ENCODE measurements at places on chromosomes 13 and 19.

GRCh38 chr19:6813659-6814058 is 41.2 kb downstream of the VAV1 start:
- no peaks in the 10 kb centered on the region for H3K36me3 ChIP-seq
- H3K4me3 ChIP-seq: no peak overlapping the region
- no peaks in the 10 kb centered on the region for H3K4me1 ChIP-seq

GRCh38 chr19:17570791-17571190 is 15.3 kb downstream of the COLGALT1 start:
- no peaks in the 10 kb centered on the region for H3K27me3 ChIP-seq
- peaks cover 61% of the 10 kb centered on the region for H3K36me3 ChIP-seq
- peaks cover 1% of the 10 kb centered on the region for H3K4me1 ChIP-seq
- H3K27ac ChIP-seq: no peak overlapping the region
- H3K4me3 ChIP-seq: no peak overlapping the region

- peak overlapping the region; percentile 31 for H3K27ac ChIP-seq
- no peak overlapping the region for H3K4me3 ChIP-seq
- no peak for DNase-seq
- H3K36me3 ChIP-seq: no peaks in the 10 kb centered on the region
- no peaks in the 10 kb centered on the region for H3K27me3 ChIP-seq
- H3K4me1 ChIP-seq: no peaks in the 10 kb centered on the region
Measured at GRCh38 chr19:53007606-53008005, 6.1 kb upstream of the ERVV-1 start.

- H3K27ac ChIP-seq: no peak overlapping the region
- no peak for DNase-seq
- H3K4me3 ChIP-seq: no peak overlapping the region
- no peaks in the 10 kb centered on the region for H3K4me1 ChIP-seq
Measured at GRCh38 chr19:14021474-14021873, 6.5 kb upstream of the RLN3 start.

GRCh38 chr13:113967729-113968462 is 6.0 kb downstream of the C13orf46 start:
- H3K4me1 ChIP-seq: peaks cover 17% of the 10 kb centered on the region
- no peak overlapping the region for H3K27ac ChIP-seq
- H3K4me3 ChIP-seq: no peak overlapping the region
- H3K36me3 ChIP-seq: no peaks in the 10 kb centered on the region
- DNase-seq: no peak

DNA sequence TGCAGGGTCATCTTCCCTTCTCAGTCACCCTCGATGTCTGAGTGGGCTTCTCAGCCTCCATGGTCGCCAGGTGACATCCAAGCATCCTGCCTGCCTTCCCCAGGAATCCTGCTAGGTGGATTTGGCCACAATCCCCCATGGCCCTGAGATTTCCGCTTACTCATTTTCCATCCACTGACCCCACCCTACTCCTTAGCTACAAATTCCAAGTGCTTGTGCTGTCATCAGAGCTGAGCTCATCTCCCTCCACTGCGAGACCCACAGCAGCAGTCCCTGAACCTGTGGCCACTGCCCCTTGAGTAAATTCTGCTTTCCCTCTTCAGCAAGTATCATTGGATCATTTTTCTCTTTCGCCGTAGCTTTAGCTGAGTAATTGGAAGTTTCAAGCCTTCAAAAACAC is 90.5 kb upstream of the ANKRD10 start:
- H3K4me1 ChIP-seq: peaks cover 33% of the 10 kb centered on the region
- no peak for DNase-seq
- peak overlapping the region; percentile 79 for H3K27ac ChIP-seq
- H3K36me3 ChIP-seq: no peaks in the 10 kb centered on the region

DNA sequence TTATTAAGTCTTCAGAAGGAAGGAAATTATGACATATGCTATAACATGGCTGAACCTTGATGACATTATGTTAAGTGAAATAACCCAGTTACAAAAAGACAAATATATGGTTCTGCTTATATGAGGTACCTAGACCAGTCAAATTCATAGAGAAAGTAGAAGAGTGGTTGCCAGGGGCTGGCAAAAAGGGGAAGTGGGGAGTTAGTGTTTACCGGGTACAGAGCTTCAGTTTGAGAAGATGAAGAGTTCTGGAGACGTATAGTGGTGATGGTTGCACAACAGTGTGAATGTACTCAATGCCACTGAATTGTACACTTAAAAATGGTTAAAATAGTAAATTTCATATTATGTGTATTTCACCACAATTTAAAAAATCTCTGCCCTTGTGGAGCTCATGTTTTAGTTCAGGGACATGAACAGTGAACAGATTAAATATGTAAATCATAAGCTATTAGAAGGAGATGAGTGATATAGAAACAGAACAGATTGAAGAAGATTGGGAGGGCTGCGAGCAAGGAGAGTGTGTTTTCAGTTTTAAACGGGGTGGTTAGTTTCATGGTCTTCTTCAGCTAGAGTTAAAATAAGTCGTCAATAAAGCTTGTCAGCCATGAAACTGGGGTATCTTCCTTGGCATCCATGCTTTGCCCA is 355.2 kb downstream of the KCNRG start:
- H3K27me3 ChIP-seq: no peaks in the 10 kb centered on the region
- no peak overlapping the region for H3K27ac ChIP-seq
- H3K4me3 ChIP-seq: no peak overlapping the region
- no peaks in the 10 kb centered on the region for H3K36me3 ChIP-seq
- DNase-seq: no peak
- no peaks in the 10 kb centered on the region for H3K4me1 ChIP-seq

GRCh38 chr13:40064154-40065097 is 409.0 kb downstream of the COG6 start:
- no peak overlapping the region for H3K27ac ChIP-seq
- no peaks in the 10 kb centered on the region for H3K27me3 ChIP-seq
- no peaks in the 10 kb centered on the region for H3K36me3 ChIP-seq

- H3K4me1 ChIP-seq: peaks cover 58% of the 10 kb centered on the region
- H3K27me3 ChIP-seq: no peaks in the 10 kb centered on the region
- H3K27ac ChIP-seq: peak overlapping the region; percentile 99
Measured at GRCh38 chr13:49998714-49999624, 2.1 kb downstream of the TRIM13 start.

DNA sequence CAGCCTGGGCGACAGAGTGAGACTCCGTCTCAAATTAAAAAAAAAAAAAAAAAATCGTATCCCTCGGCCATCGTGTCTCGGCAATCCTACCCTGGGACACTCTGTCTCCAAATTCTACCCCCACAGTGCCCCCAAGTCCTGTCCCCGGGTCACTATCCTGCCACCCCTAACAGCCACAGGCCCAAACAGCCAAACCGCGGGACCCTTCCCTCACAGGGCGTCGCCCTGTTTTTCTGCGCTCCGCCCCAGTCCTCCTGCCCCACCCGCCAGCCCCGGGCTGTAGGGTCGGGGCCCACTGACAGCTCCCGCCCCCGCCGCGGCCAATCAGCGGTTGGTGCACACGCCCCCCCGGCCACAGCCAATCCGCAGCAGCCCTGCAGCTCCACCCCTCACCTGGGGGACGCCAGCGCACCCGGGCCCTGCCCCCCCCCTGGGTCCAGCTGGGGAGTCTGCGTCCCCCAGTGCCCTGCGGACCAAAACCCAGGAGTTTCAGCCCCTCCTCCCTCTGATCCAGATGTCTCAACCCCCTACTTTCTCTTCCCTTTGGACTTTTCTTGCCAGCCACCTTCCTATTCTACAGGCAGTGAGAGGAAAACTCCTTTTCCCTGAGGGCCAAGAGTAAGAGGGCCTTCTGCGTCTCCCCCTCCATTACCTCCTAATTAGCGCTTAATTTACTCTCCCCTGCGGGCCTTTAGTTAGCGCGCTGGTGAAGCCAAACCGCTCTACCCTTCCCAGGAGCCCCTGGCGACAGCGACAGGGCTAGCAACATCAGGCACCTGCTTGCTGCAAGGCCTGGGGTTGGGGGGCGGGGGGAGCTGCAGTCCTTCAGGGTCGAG is 1.5 kb upstream of the BCAT2 start:
- H3K36me3 ChIP-seq: no peaks in the 10 kb centered on the region
- H3K27ac ChIP-seq: peak overlapping the region; percentile 93
- peaks cover 38% of the 10 kb centered on the region for H3K4me1 ChIP-seq
- peak; percentile 86 for DNase-seq

- H3K4me1 ChIP-seq: no peaks in the 10 kb centered on the region
- H3K27me3 ChIP-seq: no peaks in the 10 kb centered on the region
- H3K36me3 ChIP-seq: no peaks in the 10 kb centered on the region
- H3K27ac ChIP-seq: no peak overlapping the region
- DNase-seq: no peak
Measured at GRCh38 chr13:93216122-93216521, 10.5 kb upstream of the GPC6 start.

- no peaks in the 10 kb centered on the region for H3K4me1 ChIP-seq
- no peak for DNase-seq
- H3K27ac ChIP-seq: no peak overlapping the region
Measured at GRCh38 chr13:24232037-24232436, 71.5 kb downstream of the SPATA13 start.

DNA sequence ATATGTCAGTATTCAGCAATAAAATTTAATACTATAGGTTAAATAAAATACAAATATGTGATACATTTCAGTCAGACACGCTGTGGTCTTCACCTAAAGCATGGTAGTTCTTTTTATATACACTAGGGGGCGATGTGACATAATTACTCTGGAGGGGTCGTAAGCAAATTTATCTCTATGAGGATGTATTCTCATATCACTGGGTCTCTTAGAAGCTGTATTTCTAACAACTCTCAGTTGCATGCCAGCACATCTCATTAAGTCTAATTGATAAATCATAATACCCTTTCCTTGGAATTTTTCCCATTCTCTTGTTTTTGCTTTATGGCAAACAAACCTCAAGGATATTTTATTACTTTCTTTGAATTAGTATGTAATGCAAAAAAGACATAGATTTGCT is 3.9 kb upstream of the PCDH17 start:
- no peak overlapping the region for H3K27ac ChIP-seq
- no peaks in the 10 kb centered on the region for H3K36me3 ChIP-seq
- no peak for DNase-seq
- peaks cover 50% of the 10 kb centered on the region for H3K27me3 ChIP-seq

DNA sequence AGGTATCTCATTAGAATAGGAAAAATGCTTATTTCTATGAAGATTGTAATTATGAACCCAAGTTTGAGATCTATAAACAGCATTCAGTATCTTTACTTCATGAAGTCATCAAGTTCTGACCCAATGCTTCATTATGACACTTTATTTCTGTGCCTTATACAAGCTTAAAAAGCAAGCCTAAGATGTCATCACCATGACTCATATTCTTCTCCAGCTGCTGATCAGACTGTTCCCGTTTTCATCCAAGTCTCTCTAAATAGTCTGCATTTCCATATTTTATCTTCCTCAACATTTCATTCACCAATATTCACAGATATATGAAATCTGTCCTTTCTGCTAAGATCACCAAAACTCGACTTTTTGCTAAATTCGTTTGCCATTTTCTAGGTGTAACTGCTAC is 1247.2 kb upstream of the PRR20A start:
- H3K4me3 ChIP-seq: no peak overlapping the region
- no peak overlapping the region for H3K27ac ChIP-seq
- H3K27me3 ChIP-seq: no peaks in the 10 kb centered on the region
- no peaks in the 10 kb centered on the region for H3K4me1 ChIP-seq
- H3K36me3 ChIP-seq: no peaks in the 10 kb centered on the region

DNA sequence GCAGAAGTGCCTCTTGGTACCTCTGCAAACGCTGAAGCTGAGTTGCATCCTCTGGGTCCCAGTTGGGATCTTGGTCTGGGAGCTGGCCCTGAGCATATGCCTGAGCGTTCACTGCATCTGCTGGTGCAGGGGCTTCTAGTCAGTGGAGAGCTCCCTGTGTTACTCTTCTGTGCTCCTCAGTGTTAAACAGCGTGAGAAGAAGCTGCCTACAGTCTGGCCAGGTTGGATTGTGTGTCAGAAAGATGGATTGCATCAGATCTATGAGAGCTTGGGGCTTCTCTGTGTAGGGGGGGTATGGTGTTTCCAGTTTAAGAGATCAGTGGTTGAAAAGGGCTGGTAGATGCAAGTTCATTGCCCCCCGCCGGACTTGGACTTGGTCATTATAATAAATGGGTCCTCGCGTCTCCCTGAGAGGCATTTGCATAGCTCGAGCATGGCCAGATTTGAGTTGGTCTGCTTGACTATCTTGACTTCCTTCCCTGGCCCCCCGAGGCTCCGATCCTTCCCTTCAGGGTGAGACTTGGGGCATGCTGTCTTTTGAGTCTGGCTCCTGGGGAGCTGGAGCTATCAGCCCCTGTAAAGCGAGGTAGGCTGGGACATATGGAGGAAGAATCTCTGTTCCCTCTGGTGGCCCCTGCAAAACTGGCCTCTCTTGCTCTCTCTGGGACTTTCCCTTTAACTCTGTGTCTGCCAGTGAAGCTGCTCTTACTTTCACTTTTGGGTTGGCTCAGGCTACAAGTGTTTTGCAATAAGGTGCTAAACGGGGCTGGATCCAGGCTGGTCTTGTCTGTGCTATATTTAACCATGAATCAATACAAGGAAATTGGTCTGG is 52.9 kb downstream of the OR10H4 start:
- H3K27ac ChIP-seq: no peak overlapping the region
- peak overlapping the region; percentile 44 for H3K4me3 ChIP-seq
- H3K36me3 ChIP-seq: no peaks in the 10 kb centered on the region
- no peaks in the 10 kb centered on the region for H3K27me3 ChIP-seq

DNA sequence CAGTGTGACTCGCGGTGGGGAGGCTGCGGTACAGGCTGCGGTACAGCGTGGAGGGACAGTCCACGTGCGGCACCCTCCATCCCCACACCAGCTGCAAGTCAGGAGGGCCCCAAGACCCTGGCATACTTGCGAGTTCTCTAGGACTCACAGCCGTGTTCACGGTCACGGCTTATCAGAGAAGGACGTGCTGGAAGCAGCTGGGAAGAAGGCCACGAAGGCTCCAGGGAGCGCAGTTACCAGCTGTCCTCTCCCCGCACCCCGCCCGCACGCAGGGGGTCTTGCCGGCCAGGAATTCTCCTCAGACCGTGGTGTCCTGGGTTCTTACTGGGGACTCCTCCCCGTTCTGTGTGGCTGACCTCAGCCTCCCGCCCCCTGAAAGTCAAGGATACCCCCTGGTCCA is 6.2 kb downstream of the ZNF444 start:
- no peaks in the 10 kb centered on the region for H3K27me3 ChIP-seq
- H3K27ac ChIP-seq: no peak overlapping the region
- no peak overlapping the region for H3K4me3 ChIP-seq
- H3K36me3 ChIP-seq: no peaks in the 10 kb centered on the region

GRCh38 chr13:21528616-21529015 is 69.5 kb upstream of the ZDHHC20 start:
- no peaks in the 10 kb centered on the region for H3K27me3 ChIP-seq
- no peaks in the 10 kb centered on the region for H3K36me3 ChIP-seq
- no peak overlapping the region for H3K4me3 ChIP-seq
- no peaks in the 10 kb centered on the region for H3K4me1 ChIP-seq

DNA sequence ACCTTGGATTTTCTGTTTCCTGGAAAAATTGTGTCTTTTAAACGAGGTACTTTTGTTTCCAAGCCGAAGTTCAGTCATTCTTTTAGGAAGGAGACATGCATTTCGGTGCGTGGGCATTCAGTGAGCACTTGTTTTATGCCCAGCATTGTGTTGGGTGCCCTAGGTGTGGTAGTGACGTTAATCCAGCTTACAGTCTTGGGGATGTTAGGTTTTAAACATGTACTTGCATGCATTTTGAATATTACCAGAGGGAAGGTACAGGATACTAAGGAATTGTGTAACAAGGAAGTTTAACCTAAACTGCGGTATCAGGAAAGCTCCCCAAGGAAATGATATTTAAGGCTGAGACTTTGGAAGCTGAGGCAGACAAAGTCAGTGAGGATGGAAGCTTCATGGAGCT is 66.3 kb downstream of the ARHGAP35 start:
- H3K27me3 ChIP-seq: no peaks in the 10 kb centered on the region
- DNase-seq: no peak
- H3K4me3 ChIP-seq: no peak overlapping the region
- H3K4me1 ChIP-seq: peaks cover 84% of the 10 kb centered on the region

GRCh38 chr13:64553411-64554129 is 2676.6 kb downstream of the PCDH9 start:
- H3K4me1 ChIP-seq: no peaks in the 10 kb centered on the region
- no peaks in the 10 kb centered on the region for H3K36me3 ChIP-seq
- no peaks in the 10 kb centered on the region for H3K27me3 ChIP-seq
- DNase-seq: no peak
- no peak overlapping the region for H3K27ac ChIP-seq
- no peak overlapping the region for H3K4me3 ChIP-seq
